ENCODE measurements at places on chromosomes 6 and 20.

- DNase-seq: no peak
Measured at GRCh38 chr20:35883336-35883777, 70.9 kb downstream of the SCAND1 start.

DNA sequence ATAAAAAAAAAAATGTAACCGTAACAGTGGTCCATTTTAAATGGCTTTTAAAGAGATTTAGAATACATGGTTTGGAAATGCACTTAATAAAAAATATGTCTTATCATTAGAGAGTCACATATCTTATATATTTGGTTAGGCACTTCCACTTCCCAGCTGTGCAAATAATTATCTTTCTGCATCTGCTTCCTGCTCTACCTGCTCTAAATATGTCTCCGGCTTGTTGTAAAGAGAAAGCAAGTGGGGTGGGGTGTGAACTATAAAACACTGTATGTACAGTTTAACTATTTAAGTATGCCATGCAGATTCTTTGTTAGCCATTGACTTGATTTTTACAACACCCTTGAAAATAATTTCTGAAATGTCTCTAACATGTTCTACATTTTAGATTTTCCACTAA is 106.3 kb downstream of the NKAIN2 start:
- no peak for DNase-seq

DNA sequence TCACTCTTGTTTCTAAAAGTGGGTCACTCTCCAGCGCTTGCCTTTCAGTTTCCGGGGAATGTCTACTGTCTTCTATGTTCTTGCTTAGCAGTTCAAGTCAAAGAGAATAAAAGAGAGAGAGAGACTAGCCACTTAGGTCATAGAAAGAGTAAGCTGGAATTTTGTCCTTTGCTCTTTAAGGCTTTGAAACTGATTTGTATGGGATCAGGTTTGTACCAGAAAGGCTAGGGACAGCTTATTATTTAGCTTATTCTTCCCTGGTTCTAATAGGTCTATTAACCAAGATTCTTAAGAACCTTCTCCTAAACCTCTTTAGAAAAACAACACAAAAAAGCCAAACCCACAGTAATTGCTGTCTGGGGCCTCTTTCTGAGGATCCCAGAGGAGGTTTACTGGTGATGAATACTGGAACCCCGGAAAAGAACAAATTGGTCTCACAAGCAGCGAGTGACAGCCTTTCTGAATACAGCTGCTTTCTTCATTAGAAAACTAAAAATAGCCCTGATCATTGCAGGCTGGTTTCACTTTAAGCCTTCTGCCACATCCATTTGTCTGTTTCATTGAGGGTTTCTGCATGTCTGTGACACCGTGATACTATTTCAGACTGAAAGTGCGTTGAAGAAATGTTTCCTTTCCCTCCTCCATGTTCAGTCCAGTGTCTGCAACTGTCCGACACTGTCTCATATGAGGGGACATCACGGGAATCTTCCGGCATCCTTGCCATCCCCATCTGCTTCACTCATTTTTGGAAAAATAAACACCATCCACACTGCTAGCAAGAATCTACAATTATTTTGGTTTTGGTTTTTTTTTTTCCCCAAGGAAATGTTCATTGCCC is 75.1 kb upstream of the ATXN1 start:
- DNase-seq: no peak

GRCh38 chr6:152356662-152357061 is 280.5 kb downstream of the SYNE1 start:
- no peak for DNase-seq

GRCh38 chr20:25408170-25408547 is 686 bp downstream of the GINS1 start:
- DNase-seq: no peak

- DNase-seq: no peak
Measured at GRCh38 chr6:98764373-98764911, 69.9 kb upstream of the POU3F2 start.

DNA sequence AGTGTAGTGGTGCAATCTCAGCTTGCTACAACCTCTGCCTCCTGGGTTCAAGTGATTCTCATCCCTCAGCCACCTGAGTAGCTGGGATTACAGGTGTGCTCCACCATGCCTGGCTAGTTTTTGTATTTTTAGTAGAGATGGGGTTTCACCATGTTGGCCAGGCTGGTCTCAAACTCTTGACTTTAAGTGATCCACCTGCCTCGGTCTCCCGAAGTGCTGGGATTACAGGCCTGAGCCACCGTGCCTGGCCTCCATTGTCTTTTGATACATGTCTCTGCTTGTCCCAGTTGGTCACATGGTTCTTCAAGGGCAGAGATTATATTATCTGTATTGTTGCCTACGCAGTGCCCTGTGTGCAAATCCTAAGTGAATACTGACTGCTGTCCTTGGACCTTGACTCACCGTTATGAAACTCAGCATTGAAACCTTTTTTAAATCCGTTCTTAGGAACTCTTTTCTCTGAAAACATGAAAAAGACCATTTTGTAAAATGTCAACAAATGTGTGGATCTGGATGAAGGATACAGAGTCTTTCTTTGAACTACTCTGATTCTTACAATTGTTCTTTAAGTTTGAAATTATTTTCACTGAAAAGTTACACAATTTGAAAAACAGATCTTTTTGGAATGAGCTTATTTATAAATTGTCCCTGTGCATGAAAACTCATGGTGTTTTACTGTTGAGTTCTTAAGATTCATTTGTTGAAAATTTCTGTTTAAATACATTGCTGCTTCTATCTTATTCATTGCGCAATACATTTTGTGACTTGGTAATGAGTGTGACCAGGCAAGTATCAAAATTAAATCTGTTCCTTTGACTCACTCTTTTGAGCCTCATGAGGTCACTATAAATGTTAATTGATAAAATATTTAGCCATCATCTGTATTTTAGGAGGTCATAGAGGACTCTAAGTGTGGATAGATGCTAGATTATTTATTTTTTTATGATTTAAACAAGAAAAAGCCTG is 293.5 kb downstream of the UTRN start:
- DNase-seq: no peak

GRCh38 chr6:128513878-128514277 is 6.5 kb downstream of the PTPRK start:
- no peak for DNase-seq

GRCh38 chr20:41694796-41695195 is 76.6 kb upstream of the CHD6 start:
- DNase-seq: no peak

DNA sequence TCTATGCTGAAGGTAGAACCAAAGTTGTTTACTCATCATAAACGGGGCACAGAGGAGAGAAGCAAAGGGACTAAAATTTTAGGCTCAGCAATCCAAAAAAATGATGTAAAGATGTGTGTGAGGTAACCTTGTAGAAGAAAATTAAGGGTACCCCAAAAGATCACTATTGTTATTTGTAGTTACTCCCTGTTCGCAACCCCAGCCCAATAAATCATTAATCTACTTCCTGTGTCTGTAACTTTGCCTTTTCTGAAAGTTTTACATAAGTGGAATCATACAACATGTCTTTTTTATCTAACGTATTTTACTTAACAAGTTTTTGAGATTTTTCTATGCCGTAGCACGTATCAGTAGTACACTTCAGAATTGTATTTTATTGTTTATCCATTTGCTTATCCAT is 1114.8 kb upstream of the GJE1 start:
- DNase-seq: no peak

DNA sequence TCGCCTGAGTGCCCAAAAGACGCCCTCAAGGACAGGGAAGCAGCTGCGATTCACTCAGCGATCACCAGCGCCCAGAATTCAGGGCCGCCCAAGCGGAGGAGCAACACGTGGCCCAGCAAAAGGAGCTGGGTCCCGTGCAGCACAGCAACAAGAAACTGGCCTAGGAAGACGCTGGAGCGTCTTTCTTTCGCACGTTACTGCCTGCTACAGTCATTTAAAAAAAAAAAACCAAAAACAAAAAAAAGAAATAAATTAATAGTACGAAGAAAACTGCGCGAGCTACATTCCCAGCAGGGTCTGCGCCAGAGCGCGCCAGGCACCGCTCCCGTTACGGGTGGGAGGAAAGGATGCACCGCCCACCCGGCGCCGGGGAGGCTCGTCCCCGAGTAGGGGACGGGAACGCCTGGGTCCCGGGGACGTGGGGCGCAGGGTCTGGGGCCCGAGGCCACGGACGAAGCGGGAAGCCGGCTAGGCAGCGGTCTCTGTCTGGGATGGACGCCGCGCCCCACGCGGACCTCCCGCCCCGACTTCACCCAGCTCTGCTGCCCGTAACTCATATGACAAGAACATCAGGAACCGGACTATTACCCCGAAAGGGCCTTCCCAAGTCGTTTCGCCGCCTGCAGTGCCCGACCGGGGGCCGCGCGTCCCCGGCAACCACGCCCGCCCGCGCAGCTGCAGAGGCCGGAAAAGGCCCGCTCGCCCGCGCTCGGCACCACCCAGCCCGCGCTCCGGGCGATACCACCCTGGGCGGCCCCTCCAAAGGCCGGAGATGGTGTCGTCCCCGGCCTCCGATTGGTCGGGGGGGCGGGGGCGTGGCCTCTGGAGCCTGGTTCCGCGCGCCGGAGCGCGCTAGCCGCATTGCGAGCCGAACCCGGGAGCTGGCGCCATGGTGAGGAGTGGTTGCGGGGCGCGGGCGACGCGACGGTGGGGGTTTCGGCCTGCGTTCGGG is at the start of gene NOP56:
Gene NOP56, plus strand, starts transcription at position 861 of the 952 bp plus-strand sequence. Its CDS starts 29 bp downstream, at position 890.
- peak; percentile 89 for DNase-seq

- DNase-seq: no peak
Measured at GRCh38 chr20:2837221-2837960, 3.1 kb downstream of the PCED1A start.

DNA sequence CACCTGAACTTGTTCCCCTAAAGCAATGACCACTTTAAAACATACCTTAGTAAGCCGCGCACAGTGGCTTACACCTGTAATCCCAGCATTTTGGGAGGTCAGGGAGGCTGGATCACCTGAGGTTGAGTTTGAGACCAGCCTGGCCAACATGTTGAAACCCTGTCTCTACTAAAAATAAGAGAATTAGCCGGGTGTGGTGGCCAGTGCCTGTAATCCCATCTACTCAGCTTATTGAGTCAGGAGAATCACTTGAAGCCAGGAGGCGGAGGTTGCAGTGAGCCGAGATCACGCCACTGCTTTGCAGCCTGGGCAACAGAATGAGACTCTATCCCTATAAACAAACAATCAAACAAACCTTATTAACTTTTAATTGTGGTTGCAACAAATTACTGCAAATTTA is 1.6 kb upstream of the RAET1E start:
- DNase-seq: no peak

- no peak for DNase-seq
Measured at GRCh38 chr20:49052334-49052733, 6.2 kb downstream of the CSE1L start.

GRCh38 chr6:40543776-40544175 is 43.4 kb downstream of the LRFN2 start:
- DNase-seq: no peak

DNA sequence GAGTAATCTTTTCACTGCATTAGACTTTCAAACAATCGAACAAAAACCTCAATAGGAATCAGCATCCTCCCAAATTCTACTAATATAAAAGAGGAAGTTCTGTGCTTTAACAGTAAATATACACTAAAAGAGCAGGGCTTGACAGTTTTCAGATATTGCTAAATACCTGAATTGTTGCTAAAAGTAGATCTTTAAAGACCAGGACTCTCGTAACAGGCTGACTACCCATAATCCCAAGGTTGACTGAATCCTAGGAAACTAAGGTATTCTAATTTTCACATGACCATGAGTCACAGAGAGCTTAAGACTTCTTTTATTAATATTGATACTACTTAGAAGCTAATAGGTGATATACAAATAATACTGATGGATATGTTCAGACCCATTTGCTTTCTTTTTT is 10.1 kb downstream of the CD164 start:
- no peak for DNase-seq

DNA sequence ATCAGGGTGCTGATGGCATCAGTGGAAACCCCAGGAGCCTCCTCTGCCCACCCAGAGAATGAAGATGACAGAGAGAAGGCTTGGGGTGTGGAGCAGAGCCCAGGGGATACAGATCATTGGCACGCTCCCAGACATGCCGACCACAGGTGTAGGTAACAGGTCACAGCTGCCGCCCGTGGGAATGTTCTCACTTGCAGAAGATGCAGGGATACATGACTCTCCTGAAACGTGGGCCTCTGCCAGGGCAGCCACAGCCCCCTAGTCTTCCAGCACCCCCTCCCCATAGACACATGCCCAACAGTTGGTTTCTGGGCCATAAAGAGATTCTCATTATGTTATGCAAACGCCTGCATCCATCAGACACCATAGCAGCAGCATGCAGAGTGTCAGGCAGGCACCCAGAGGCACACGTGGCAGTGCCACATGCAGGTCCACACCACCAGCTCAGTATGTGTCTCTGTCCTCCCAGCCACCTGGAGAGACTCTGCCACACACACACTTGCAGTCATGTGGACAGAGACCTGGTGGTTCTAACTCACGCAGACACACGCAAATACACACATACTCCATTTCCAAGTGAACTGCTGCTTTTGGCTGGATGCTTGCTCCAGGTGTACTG is 45.5 kb downstream of the LRFN2 start:
- DNase-seq: no peak

GRCh38 chr20:14879020-14879697 is 541.7 kb upstream of the FLRT3 start:
- DNase-seq: no peak

DNA sequence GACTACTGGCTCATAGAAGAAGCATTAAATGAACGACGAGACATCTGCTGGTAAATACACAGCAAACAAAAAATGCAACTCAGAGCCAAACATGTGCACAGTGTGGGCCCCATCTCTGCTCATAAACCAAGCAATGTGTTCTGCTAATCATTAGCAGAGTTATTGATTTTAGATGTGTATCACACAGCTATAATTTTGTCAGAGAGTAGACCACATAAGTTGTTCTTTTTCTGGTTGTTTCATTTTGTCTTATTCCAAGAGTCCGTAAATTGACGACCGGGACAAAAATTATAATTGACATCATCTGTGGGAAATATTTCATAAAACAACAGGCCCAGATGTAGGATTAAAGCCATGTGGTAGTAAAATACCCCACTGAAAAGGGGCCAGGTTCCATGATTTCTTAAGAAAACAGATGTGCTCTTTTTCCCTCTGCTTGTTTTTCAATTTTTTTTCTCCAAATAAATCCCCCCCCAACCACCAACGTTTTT is 423.6 kb downstream of the HAO1 start:
- no peak for DNase-seq

DNA sequence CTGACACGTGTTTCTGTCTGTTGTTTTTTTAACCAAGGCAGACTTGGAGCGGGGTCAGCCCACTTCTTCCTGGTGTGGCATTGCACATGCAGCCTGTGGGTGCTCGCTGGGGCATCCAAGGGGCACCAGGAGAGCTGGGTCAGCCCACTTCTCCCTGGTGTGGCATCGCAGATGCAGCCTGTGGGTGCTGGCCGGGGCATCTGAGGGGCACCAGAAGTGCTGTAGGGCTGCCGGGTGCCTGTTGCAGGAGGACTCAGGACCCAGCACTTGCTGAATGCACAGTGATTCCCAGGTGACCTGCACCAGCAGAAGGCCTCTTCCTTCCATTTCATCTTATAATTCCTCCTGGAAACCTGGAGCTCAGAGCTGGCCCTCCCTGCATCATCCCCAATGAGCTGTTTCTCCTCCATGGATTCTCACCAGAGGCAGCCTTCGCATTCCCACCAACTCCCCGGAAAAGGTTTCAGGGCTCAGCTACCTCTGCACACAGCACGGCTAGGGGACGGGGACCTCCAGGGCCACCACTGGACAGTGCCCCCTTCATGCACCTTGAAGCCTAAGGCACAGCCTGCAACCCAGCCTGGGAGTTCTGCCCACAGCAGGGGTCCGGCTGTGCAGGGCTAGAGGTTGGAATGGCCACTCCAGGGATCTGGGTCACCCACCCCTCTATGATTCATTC is 218.8 kb downstream of the TAF4 start:
- no peak for DNase-seq
